HFF-Myc (cell line): ENCODE measurements at places on chromosomes 3 and 15.

DNA sequence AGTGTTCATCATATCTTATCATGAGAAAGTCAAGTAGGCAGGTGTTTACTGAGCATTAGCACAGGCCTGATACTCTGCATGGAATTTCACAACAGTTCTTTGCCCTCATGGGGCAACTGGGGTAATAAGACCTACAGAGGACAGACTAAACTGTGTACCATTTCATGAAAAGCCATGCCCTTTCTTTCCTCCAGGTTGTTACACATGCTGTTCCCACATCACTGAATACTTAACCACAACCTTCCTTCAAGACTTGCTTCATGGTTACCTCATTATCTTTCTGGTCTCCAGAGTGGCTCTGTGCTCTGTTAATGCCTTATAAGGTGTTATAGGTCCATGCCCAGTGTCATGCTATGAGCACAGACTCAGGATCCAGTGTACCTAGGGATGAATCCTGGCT is 28.2 kb upstream of the RSL24D1 start:
- DNase-seq, result no peak

GRCh38 chr3:35670408-35670965 is 31.2 kb downstream of the ARPP21 start:
- DNase-seq, result no peak

DNA sequence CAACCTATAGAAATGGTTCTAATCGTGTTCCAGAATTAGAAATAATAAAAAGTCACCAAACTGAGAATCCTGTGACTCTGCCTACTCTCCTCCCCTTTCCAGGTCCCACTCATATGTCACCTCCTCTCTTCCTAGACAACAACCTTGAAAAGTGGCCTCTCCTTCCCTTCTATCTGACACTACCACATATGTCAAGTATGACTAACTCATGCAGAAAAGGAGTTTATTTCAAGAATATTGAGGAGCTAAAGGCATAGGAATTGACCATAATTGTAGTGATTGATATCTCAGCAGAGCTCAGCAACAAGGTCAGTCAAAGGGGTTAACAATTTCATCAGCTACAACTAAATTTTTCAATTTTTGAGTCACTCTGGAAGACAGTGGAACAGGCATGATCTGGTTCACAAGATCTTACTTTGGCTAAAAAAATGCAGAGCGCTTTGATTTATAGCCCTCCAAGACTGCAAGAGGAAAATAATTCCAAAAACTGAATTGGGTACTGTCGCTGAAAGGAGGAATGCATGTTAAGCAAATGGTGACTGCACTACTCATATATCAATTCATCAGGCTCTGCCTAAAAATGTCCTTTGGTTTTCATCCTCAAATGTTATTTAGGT is 160.6 kb upstream of the ARHGEF26 start:
- no peak for DNase-seq

DNA sequence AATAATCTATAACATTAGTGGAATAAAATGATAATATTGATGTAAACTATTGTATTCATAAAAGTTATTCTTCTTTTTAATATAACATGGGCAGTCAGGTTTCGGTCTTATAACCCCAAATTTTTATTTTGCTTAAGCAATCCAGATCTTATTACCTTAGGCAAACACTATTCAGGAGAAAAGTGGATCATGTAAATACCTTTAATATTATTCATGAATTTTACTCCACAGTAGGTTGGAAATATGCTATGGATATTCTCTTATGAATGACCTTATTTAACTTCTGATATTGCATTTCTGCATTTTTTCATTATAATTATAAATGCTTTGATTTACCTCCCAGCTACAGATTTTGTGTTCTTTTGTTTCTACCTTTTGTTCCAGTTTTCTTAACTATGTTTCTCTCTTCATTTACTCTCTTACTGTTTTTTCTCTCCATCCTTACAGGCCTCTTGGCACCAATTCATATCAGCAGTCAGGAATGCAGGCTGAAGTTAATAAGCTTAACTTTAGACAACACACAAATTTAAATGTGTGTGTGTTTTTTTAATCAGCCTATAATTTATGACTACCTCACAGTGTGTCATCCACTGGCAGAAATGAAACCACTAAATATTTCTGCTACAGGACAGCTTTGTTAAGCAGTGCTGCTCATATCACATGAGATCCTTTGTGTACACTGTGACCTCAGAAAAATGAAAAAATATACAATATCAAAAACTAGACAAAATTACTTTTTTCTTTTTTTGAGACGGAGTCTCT is 111.0 kb downstream of the NSUN3 start:
- DNase-seq, result no peak

DNA sequence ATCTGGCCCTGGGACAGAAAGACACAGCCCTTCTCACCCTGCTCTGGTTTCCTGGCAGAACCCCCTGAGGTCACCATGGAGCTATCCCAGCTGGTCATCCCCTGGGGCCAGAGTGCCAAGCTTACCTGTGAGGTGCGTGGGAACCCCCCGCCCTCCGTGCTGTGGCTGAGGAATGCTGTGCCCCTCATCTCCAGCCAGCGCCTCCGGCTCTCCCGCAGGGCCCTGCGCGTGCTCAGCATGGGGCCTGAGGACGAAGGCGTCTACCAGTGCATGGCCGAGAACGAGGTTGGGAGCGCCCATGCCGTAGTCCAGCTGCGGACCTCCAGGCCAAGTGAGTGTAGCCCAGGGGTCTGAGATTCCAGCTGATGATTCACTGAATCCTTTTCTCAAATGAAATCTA is 61.7 kb downstream of the BOC start:
- DNase-seq, result no peak

- no peak for DNase-seq
Measured at GRCh38 chr3:119664370-119664769, 4.0 kb upstream of the POPDC2 start.

DNA sequence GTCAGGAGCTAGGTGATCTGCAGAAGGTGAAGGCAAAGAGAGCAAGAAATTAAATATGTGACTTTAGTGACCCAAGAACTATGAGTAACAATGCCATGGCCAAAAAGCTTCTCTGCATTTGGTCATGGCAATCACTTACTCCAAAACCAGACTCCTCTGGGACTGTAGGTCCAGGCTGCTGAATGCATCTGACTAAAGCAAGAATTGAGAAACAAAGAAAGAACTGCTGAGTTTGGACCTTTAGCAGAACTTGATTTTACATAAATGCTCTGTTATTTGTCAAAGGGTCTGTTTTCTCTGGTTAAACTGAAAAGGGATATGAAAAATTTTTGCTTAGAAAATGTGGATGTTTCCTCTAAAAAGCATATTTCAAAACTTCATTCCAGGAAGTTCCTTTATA is 1102.2 kb downstream of the IGSF11 start:
- no peak for DNase-seq

DNA sequence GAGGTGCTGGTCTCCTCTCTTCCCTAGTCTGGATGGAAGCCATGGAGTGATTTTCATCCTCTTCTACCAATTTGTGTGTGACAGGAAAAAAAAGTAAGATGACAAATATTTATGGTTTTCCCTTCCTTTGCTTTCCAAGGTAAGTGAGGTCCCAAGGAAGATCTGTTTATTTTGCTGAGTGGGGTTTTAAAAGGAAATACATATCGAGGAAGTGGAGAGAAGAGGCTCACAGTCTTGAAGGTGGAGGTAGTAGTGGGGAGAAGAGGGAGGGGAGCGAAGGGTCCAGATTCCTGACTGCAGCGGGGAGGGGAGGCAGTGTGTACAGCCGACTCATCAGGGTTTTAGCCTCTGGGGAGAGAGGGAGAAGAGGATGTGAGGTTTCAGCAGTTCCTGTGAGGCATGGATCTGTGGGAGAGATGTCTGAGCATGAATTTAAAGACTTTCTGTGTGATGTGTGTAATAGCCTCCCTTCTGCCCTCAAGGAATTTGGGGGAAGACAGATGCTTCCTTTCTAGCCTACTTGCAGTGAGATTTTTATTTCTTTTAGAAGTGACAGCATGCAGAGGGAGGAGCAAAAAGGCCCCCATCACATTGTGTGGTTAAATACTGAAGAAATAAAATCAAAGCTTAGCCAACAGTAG is 272.4 kb downstream of the THRB start:
- DNase-seq, result no peak

GRCh38 chr3:177742273-177742672 is 545.0 kb upstream of the TBL1XR1 start:
- no peak for DNase-seq

GRCh38 chr3:138457863-138458735 is 23.7 kb downstream of the ESYT3 start:
- DNase-seq, result no peak

DNA sequence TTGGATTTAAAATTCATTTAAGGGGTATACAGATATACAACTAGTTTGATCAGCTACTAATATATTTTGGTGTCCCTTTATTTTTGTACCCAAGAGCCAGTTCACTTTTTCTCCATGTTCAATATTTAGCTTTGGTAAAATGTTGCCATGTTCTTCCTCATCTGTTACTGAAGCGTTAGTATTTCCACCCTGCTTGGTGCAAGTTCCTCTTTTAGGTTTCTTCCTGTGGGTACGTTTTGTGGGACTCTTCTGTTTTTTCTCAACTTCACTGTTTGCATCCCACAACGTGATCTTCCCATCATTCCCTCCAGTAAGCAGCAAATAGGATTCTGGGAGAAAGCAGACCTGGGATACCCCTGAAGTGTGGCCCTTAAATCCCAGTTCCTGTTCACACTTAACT is 14.1 kb downstream of the WDR53 start:
- no peak for DNase-seq

DNA sequence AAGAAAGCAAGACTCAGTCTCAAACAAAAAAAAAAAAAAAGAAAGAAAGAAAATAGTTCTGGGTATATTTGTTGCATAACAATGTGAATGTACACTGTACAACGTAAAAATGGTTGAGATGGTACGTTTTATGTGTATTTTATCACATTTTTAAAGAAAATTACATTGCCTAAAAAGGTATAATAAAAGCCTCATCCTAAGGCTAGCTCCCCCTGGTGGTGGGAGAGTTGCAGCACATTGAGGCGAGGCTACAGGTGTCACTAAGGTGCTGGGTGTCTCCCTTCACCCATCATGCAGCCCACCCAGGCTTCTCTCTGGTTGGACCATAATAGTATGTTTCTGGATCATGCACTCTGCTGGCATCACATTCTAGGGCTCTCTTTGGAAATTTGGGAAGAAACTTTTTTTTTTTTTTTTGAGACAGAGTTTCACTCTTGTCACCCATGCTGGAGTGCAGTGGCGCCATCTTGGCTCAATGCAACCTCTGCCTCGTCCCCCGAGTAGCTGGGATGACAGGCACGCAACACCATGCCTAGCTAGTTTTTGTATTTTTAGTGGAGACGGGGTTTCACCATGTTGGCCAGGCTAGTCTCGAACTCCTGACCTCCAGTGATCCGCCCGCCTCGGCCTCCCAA is 12.4 kb upstream of the RAB11A start:
- DNase-seq, result no peak

- DNase-seq, result no peak
Measured at GRCh38 chr3:119313461-119313860, 19.3 kb downstream of the ARHGAP31 start.

- DNase-seq, result no peak
Measured at GRCh38 chr3:47117807-47118364, 46.0 kb downstream of the SETD2 start.

DNA sequence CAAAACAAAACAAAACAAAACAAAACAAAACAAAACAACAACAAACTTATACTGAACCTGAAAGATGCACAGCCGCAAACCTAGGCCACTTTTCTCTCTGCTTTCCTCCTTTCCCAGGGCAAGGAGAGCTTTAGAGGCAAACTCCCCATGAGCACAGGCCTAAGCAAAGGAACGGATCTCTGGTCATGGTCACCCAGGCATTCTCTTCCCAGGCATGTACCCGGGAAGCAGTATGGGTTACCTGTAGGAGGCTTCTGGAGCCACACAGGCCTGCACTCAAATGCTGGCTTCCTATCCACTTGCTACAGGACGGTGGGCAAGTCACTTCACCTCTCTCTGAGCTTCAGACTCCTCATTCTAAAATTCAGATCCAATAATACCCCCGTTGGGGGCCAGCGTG is 171.8 kb downstream of the SMAD6 start:
- DNase-seq, result no peak

DNA sequence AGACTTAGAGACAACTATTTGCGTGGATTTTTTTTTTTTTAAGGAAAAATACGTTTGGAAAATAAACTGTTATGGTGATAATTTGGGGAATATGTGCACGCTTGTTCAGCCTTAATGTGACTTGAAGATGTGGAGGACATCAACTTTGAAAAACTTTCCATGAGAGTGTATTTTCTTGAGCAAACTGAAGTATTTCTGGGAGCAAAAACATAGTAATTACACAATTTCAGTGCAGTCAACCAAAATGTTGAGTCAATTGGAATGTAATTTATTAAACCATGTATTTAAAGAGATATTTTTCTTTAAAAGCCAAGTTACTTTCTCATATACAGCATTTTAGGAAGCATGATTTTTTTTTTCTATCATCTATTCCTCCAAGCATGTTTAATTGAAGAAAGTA is 80.3 kb upstream of the FLNB start:
- no peak for DNase-seq

DNA sequence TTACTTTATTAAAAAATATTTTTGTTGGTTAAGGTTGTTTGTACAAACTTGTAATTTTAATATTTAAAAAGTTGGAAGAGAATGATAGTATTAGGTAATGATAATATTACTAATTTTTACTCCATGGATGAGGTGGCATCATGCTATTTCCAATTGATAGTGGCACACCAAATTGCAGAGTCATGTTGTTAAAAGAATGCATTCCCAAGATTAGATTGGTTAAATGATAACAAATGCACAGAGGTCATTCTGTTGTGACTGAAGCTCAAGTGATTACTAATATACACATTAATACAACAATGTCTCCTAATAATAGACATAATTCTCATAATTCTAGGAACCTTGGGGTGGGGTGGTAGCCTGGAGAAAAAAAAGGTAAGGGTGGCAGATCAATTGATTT is 73.2 kb upstream of the ZBED2 start:
- no peak for DNase-seq

- DNase-seq, result no peak
Measured at GRCh38 chr15:51401872-51402517, 60.5 kb downstream of the GLDN start.

- DNase-seq, result no peak
Measured at GRCh38 chr3:191961022-191961421, 500.1 kb downstream of the PYDC2 start.

DNA sequence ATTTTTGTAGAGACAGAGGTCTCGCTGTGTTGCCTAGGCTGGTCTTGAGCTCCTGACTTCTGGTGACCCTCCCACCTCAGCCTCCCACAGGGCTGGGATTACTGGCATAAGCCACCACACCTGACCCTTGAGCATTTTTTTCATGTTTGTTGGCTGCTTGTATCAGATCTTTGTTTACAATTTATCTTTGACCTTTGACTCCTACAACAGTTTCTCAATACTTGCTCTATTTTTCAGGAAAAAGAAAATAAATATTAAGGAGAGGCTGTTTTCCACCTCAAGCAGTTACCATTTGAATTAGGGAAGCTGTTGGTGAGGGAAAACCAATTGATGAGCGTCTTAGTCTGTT is 44.5 kb downstream of the LIMD1 start:
- no peak for DNase-seq

DNA sequence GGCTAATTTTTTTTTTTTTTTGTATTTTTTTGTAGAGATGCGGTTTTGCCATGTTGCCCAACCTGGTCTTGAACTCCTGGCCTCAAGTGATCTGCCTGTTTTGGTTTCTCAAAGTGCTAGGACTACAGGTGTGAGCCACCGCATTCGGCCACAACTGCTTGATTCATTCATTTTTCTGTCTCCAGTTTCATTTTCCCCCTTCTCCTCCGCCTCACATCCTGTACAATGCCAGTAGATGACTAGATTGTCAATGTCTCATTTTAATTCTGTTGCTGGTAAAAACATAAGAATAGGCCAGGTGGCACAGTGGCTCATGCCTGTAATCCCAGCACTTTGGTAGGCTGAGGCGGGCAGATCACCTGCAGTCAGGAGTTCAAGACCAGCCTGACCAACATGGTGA is 12.0 kb upstream of the ZNF592 start:
- no peak for DNase-seq

GRCh38 chr3:160574636-160575035 is 9.3 kb upstream of the KPNA4 start:
- no peak for DNase-seq
